ENCODE measurements at places on chromosomes 12 and 14. TPM values are rescaled to one million over a fixed set of nuclear protein-coding genes. Genes with fewer than 3 reads are reported as not detected.
A peak's percentile ranks its signal among the peaks of the same experiment; 100 is the strongest.

DNA sequence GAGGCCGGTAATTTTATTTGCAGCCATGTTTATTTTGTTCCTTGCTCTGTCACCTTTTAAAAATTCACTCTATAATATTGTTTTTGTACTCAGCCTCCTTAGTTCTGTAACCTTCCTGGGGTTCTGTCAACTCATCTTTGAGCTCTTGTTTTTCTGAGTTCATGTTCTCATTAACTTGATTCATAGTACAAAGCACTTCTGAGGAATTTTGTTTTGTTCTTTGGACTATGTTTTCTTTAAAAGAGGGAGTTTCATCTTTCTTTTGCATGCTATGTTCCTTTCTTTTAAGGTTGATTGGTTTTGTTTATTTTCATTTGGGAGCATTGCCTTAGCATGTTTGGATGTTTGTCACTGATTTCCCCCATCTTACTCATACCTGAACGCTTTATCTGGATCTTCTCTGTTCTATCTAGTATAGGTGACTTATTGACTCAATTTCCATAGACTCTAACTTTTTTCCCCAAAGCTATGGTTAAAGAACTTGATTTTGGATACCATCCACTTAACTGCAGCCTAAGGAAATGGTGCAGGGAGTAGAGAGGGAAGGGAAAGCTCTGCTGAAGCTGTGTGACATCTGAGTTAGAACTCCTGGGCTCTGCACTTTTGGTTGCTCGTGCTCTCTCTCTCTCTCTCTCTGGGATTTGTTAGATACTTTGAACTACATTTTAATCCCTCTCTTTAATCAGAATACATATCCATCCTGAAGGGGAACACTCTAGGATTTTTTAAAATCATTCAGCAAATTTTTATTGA lies 268.5 kb downstream of the PAWR start:
- DNase-seq: no peak

GRCh38 chr12:106135075-106135474 lies 3.7 kb downstream of the NUAK1 start:
- no peak for DNase-seq

DNA sequence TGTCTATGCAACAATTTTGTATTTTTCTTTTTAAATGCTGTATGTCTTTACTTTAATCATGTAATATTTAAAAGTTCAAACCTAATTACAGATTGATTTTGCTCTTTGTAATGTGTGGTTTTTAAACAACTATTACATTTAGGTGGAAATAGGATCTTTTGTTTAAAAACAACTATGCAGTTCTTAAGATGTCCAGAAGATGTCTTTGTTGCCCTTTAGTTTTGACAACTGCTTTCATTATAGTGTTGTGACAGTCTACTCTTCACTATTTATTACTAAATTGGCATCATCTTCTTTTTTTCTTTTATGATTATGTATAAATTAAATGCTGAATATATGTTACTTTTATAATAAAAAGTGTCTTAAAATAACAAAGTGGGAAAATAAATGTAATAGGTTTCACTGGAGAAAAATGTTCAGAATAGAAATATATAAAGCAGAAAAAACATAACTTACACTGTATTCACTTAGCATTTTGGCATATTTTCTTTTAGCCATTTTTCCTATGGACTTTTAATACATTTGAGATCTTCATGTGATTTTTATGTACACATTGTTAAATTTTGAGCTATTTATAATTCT lies 27.1 kb upstream of the PCNX4 start:
- peak; percentile 16 for DNase-seq

DNA sequence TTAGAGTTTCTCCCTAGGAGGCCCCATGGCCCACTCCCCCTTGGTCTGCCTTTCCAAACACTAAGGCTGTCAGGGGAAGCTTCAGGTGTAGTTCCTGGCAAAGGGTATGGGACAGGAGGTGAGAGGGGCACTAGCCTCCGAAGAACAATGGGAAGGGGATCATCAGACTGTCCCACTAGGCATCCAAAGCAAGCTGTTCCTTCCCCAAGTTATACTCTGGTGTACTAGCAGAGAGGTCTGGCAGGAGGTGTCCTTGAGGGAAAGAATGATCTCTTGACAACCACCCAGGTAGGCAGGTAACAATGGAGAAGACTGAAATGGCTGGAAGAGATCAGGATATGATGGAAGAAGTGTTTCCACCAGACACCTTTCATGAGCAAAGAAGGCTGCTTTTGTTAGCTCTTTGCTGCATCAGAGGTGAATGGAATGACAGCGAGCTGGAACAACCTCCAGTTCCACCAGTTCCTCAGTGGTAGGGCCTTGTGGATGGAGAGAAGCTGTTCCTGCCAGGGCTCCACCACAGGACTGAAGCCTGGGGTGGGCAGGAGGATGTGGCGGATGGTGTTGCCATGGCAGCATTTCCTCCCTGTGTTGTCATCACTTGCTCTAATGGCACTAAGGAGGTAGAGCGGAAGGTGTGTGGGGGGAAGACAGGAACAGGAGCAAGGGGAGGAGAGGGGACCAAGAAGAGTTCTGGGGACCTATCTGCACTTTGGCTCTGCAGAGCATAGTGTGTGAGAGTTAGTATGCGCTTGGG lies 2.3 kb upstream of the AGAP2 start:
- no peak for DNase-seq

DNA sequence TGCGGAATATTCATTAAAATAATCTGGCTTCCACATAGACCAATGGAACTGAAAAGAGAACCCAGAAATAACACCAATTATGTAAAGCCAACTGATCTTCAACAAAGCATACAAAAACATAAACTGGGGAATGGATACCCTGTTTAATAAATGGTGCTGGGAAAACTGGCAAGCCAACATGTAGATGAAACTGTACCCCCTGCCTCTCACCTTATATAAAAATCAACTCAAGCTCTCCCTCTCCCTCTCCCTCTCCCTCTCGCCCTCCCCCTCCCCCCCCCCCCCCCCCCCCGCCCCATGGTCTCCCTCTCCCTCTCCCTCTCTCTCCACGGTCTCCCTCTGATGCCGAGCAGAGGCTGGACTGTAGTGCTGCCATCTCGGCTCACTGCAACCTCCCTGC lies 13.1 kb upstream of the SPTSSA start:
- no peak for DNase-seq

DNA sequence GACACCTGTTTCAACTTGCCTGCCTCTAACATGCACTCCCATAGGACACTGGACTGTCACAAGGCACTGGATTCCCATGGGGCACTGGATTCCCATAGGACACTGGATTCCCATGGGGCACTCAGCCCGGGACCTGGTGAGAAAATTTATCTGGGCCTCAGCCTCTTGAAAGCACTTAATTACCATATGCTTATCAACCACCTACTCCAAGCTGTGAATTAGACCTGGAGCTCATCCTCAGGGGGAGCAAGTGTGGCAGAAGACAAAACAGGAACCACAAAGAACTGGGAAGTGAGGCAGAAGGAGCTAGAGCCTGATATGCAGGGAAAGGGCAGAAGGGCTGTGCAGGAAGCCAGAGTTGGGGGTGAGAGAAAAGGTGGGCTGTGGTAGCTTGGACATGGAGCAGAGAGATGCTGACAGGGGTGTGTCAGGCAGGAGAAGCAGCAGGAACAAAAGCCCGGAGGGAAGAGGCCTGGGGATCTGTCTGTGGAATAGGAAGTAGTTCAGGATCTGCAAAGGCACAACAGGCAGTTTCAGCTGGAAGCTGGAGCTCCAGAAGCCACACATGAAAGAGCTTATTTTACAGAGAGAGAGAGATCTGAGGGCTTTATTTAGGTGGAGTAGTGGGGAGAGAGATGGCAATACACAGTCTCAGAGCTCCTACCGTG lies 3.1 kb downstream of the KRT82 start:
- DNase-seq: no peak

DNA sequence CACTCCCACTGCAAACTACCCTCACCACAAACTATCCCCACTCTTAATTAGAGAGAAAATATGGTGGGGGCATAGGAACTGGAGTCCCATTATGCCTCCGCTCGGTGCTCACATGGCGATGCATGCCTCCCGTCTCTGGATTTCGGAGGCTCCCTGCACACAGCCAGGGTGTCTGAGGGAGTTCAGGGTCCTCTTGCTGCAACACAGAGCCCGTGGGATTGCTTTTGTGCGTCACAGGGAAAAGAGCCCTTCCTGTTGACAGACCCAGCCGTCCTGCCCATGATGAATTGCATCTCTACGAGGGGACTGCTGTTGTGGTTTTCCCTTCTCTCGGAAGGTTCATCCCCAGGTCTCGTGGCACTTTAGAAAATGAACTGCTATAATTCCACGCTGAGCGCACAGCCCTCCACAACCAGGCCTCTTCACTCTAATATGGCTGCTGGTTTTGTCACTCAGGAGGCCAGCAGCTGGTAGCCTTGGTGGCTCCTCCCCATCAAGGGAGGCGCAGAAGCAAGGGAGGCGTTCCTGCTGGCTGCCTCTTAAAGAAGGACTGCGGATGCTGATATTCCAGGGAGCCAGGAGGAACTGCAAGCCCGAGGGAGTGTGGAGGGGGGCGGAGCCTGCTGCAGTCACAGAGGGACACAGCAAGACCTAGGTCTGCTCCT lies 158.0 kb downstream of the KCNA5 start:
- peak; percentile 78 for DNase-seq

The GLIPR1 gene
- 20.2 TPM for total RNA-seq

All from A172 (cell line).